ENCODE measurements at places on chromosomes 6 and 20. TPM values are rescaled to one million over a fixed set of nuclear protein-coding genes. Genes with fewer than 3 reads are reported as not detected.

DNA sequence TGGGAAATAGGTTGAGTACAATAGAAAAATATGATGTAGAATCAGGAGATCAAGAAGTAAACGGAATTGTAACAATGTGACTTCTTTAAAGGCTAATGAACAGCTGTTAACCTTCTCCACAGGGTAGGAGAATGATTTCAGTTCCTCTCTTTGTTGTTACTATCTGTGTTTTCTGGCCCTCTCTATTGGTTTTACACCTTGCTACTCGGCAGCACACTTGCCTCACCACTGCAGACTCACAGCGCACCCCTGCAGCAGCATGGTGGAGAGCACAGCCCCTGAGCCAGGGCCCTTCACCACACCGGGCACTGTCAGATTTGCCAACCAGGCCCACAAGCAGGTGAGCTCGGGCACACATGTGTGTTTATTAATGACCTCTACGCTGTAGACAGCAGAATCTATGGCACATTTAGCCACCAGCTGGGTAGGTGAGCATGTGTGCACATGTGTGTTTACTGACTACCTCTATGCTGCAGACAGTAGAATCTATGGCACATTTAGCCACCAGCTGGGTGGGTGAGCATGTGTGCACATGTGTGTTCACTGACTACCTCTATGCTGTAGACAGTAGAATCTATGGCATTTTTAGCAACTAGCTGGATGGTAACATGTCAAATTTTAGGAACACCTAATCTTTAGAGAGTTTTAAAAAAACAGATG, 16.8 kb downstream of the SFT2D1 start:
- no peaks in the 10 kb centered on the region for H3K27me3 ChIP-seq
- no peak overlapping the region for H3K27ac ChIP-seq
- H3K36me3 ChIP-seq = peaks cover 56% of the 10 kb centered on the region

DNA sequence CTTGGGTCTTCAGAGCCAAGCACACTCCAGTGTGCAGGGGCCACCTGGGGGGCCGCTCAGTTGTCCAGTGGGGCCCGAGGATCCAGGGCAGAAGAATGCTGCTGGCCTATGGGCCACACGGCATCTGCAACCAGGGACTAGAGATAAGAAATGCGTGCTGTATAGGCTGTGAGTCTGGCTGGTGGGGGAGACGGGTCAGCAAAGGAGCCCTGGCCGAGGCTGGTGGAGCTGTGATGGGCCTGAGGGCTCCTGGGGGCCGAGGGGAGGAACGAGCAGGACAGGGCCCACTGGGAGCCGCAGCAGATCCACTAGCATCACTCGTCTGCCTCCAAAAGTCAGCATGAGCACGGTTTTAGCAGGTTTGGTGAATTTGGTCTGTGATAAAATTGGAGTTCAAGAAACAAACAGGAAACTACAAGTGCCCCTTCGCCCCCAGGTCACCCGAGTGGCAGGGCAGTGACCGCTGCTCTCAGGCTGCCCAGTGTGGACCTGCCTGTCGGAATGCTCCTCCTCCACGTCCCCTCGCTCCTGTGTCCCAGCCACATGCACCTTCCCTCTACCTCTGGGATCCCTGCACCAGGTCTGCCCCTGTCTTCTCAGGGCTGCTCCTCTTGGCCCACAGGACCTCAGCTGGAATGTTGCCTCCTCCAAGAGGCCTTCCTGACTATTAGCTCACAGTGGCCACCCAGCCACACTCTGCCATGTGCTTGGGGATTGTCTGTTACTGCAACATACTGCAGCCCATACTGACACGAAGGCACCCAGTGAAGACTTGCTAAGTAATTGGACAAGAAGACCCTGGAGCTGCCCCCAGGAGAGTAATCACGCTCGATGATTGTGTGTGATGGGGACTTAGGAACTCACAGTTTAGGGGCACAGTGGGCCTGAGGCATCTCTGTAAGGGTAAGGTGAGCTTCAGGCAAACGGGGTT, 10.9 kb downstream of the ACSS1 start:
- peaks cover 72% of the 10 kb centered on the region for H3K36me3 ChIP-seq
- no peak overlapping the region for H3K4me3 ChIP-seq

Gene ZNF165
- polyA plus RNA-seq = 2.7 TPM

DNA sequence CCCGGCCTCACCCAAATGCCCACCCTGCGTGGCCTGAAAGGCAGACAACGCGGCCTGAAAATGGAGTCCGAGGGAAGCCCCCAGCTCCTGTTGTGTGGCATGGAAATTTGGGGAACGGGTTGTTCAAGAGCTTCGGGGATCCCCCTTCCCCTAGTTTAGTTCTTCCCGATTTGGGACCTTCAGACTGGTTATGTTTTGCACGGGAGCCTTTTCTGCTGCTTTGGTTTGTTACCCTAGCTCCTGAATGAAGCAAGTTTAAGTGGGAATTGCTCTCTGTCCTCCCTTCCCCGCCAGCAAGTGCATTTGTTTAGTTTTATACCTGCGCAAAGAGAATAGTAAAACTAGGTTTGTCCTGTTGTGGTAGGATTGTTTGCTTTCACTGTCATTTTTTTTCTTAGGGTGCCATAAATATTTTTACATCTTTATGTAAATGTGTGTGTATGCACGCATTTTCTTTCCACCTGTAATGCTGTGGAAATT, 604 bp downstream of the SH3BGRL2 start:
- H3K4me3 ChIP-seq = peak overlapping the region; percentile 94
- H3K4me1 ChIP-seq = peaks cover 14% of the 10 kb centered on the region
- no peak for DNase-seq
- no peaks in the 10 kb centered on the region for H3K36me3 ChIP-seq

Gene PGBD1
- polyA plus RNA-seq = 5.0 TPM

DNA sequence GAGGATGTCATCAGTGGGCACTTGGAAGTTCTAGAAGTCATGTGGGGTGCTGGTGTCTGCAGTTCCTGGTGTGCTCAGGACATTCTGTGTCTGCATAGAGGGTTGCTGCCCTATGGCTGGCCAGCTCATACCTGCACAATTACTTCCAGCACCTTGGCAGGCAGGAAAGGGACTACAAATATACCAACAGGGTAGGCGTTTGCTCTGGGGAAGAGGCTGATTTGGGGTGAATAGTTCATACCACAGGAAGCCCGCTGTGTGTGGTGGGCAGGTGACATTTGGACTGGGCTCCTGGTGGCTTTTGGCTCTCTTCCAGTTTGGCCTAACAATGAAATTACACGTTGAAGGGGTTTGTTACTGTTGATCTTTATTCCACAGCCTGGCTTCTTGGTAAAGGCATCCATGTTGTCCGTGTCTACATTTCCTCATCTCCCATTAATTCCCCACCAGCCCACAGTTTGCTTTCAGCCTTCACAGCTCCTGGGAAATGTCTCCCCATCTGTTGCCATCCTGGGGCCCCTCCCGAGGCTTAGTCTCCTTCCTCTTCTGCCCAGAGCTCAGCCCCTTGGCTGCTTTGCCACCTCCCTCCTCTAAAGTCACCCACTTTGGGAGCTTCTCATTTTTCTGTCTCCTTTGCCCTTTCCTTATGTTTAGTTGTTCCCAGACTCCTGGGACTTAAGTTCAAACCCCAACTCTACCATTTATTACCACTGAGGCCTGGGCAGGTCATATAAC, 88.1 kb downstream of the RSPH3 start:
- peak overlapping the region; percentile 86 for H3K27ac ChIP-seq
- DNase-seq = no peak
- no peaks in the 10 kb centered on the region for H3K27me3 ChIP-seq

- H3K27me3 ChIP-seq = no peaks in the 10 kb centered on the region
- no peak for DNase-seq
- no peak overlapping the region for H3K4me3 ChIP-seq
- no peaks in the 10 kb centered on the region for H3K36me3 ChIP-seq
Measured at GRCh38 chr6:25053875-25054371, 118.2 kb upstream of the RIPOR2 start.

Gene TINAG
- 23.7 TPM for polyA plus RNA-seq

Measured in large intestine (tissue), 12 donors.